ENCODE measurements at places on chromosomes 3 and 15.

GRCh38 chr3:69725994-69726571 is 13.2 kb upstream of the MITF start:
- DNase-seq: no peak

- no peak for DNase-seq
Measured at GRCh38 chr3:60630953-60631352, 620.3 kb downstream of the FHIT start.

- no peak for DNase-seq
Measured at GRCh38 chr3:171380711-171381425, 79.3 kb downstream of the TNIK start.

- no peak for DNase-seq
Measured at GRCh38 chr15:62739082-62739481, 303.5 kb upstream of the TPM1 start.

GRCh38 chr15:70869346-70869745 is 15.4 kb upstream of the LARP6 start:
- DNase-seq: no peak

GRCh38 chr3:149152420-149152819 is 23.0 kb downstream of the HPS3 start:
- no peak for DNase-seq

Data from stimulated activated CD8-positive, alpha-beta memory T cell treated with anti-CD3 and anti-CD28 coated beads, Interleukin-12 subunit alpha, Interleukin-12 subunit beta, amount 100 ng/mL, for 4 hours (primary cell).